ENCODE measurements at places on chromosomes 6 and 20.
A peak's percentile ranks its signal among the peaks of the same experiment; 100 is the strongest.

DNA sequence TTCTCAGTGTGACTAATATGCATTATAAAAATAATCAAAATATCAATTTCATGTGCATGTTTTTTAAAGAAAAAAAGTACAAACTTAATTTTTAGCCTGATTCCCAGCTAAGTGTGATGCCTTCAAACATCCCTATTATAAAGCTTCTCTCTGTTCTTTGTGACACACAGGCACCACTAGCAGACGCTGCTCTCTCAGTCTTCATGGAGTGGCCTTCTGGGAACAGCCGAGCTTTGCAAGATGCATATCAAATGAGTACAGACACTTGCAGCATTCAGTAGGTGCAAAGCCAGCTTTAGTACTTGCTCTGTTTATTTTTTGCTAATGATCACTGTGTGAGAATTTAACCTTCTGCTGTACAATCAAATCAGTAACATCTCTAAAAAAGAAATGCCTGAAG, 340.0 kb downstream of the ADGRB3 start:
- DNase-seq, result no peak

DNA sequence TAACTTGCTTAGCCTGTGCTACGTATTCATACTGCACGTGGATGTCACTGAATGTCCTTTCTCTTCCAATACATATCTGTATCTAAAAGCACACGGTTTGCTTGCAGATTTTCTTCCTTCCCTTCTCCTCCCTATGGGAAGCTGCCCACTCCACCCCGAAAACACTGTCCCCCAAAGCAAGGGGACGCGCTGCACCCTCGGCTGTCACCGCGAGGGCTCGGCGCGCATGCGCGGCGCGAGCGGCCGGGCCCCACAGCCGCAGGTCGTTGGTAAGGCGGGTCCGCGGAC, 659 bp downstream of the TMX4 start:
- peak; percentile 30 for DNase-seq

DNA sequence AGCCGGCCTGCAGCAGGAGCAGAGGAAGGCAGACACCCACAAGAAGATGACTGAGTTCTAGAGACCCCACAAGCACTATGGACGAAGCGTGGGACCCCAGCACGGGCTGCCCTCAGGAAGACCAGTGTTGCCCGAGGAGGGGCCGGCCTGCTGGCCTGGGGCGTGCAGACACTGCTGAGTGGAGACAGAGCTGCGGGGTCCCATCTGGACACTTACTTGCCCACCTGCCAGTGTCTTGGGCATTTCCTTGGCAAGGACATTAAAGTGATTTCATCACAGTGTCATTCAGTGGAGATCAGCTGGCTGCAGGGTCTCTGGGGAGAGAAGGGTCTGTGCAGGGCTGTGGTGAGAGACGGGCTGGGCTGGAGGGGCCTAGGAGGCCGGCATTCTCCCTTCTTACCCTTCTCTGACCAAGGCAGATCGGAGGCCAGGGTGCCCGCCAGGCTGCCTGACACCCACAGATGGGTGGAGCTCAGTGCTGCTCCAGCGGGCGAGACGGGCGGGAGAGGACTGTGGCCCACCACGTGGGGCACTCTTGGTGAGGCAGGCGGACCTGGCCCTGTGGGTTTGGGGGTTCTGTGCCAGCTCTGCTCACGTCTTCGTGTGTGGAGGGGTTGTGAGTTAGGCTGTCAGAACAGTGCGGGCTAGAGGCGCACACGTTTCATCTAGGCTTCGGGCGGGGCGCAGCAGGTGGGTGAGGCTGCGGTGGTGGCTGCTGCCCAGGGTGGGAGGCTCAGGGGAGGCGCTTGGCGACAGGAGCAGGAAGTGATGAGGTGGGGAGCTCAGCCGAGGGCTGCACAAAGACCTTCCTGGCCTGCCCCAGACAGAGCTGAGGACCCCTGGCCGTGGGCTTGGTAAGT, at the start of gene LIME1:
Gene LIME1 (plus strand): TSS at position 806 of the 860 bp plus-strand sequence. CDS start 886 bp downstream, outside the sequence.
- DNase-seq, result no peak

DNA sequence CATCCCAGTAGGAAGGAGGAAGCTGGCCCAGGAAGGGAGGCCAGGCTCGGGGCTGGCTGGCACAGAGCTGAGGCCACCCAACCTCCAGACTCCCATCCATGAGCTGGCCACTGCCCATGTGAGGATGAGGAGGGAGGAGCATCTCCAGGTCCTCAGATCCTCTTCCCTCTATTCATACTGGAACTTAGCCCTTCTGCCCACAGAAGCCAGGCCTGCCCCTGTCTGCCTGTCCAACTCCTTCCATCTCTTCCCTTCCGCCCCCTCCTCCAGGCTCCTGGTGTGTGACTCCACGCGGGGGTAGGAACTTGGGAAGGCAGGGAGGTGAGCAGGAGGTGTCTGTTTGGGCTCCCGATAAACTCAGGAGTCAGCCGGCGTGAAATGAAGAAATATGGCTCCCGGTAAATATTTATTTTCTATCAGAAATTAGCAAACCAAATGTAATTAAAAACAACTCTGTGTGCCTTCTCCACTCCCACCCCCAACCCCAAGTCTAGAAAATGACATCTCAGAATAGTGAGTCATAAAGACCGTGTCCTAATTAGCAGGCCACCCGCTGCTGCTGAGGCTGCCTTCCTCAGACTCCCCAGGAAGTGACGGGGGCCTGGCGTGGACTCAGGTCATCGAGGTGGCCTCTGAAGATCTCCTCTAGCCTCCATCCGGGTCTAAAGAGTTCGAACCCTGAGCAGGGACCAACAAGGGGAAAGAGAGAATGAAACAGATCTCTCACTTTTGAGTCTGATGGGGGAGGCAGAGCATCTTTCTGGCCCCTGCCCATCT, 81.9 kb downstream of the MDGA1 start:
- no peak for DNase-seq

DNA sequence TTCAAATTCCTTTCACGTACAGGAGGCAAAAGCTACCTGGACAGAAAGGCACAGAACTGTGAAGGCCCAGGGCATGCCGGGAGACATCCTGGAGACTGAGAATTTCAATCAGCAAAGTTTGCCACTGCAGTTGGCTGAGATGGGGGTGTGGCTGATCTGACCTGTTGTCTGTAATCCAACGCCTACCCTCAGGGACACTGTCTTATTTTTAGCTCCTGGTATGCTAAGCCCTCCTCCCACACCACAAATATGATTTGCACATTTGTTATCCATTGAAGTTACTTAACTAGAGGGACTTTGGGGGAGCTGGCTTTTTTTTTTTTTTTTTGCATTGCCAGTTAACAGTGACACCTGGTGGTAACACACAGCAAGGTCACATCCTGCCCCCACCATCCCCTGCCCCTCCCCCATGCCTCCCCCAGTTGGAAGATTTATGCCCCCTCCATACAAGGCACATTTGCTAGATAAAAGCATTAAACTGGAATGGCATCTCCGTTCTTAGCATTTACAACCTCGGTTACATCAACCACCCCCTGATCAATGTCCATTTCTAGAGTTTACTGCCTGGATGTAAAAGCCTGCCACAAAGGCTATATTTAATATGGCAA, 40.4 kb downstream of the TTI1 start:
- DNase-seq, result no peak

GRCh38 chr6:96687121-96687520, 124.2 kb downstream of the FHL5 start:
- DNase-seq, result no peak

DNA sequence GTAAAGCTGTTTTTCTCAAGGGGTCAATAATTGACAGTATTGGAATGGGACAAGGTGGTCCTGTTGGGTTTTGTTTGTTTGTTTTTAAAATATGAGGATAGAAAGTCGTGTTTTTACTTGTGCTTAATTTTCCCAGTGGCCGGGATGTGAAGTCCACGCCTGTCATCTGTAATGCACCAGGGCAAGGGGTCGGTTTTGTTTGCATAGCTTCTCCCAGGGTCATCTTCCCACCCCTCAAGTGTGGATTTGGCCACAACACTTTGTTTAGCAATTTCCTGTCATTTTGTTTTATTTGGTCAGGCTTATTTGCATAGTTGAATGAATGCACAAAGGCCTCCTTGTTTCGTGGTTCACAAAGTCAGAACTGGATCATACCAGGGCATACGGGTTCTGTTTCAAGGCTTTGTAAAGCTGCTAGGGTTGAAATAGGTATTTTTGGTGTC, 29.8 kb downstream of the SYNJ2 start:
- DNase-seq, result no peak

- DNase-seq, result no peak
Observed at GRCh38 chr20:60024801-60025200, 66.6 kb downstream of the CDH26 start.

GRCh38 chr6:22069306-22069800, 227.5 kb downstream of the PRL start:
- DNase-seq, result no peak

DNA sequence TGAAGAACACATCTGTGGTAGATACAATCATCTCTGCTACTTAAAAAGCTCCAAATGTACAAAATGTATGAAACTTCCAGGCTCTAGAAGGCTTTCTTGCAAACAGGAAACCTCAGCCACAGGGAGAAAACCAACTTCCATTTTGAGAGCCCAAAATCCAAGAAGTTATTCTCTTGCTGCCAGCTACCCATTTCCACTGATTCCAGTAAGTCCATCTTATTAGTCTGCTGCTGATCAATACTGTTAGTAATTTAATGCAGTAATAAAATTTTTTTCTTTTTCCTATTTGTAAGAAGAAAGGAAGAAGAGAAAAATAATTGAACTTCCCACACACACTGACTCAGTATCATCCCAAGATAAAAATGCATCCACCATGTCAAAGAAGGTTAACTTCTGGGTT, 169.5 kb downstream of the TASP1 start:
- no peak for DNase-seq

GRCh38 chr6:4352731-4353130, 217.4 kb upstream of the ECI2 start:
- no peak for DNase-seq

GRCh38 chr6:115899730-115900282, 160.9 kb downstream of the FRK start:
- DNase-seq, result no peak

DNA sequence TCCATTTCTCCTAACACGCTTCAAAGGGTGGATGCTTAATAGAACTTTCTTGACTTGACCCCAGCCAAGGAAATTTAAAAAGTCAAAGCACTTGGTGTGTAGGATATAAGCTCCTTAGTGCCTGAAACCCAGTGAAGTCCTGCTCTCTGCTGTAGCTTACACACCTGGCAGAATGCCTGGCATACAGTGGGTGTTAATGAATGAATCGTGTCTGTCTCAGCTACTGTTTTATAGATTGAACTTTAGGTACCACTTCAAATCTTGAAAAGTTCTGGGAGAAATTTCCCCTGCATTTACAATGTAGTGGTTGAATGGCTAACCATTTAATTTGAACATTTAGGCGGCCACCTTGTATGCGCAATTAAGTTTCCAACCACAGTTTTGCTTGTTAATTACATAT, 70.5 kb upstream of the ZNF217 start:
- DNase-seq, result no peak

DNA sequence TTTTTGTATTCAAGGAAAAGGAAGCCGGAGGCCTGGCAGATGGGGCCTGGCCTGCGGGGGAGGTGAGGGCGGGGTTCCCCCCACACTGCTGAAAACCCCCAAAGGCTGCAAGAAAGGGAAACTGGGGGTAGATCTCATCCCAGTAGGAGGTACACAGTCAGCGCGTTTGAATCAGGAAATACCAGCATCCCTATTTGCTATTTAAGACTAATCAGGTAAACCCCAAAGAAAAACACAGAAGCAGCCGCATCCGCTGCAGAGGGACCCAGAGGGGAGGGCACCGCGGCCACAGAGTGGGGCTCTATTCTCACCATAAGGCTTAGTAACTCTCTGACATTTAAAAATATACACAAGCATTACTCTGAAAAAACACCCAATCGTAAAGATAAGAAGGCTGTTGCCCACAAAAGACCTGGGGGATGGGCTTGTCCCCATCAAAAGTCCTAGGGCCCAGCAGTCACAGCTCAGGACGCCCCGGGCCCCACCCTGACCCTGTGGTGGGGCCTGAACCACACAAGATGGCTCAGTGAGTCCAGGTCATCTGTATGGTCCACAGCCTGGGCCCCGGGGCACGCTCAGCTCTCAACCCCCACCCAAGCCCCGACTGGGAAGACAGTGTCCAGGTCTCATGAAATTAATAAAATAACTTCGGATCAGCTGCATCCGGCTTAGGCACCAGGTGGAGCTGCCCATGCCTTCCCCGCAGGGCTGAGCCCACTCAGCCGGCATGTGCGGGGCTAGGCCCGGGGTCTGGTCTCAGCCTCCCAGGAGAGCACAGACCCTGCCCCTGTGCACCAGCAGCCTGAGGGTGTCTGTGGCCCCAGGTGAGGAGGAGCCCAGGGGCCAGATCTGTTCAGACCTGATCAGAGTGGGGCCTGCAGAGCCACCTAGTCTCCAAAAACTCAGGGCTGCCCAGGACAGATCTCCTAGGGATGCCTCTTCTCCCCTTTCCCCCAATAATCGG, 31.0 kb downstream of the KCNQ2 start:
- DNase-seq, result no peak

DNA sequence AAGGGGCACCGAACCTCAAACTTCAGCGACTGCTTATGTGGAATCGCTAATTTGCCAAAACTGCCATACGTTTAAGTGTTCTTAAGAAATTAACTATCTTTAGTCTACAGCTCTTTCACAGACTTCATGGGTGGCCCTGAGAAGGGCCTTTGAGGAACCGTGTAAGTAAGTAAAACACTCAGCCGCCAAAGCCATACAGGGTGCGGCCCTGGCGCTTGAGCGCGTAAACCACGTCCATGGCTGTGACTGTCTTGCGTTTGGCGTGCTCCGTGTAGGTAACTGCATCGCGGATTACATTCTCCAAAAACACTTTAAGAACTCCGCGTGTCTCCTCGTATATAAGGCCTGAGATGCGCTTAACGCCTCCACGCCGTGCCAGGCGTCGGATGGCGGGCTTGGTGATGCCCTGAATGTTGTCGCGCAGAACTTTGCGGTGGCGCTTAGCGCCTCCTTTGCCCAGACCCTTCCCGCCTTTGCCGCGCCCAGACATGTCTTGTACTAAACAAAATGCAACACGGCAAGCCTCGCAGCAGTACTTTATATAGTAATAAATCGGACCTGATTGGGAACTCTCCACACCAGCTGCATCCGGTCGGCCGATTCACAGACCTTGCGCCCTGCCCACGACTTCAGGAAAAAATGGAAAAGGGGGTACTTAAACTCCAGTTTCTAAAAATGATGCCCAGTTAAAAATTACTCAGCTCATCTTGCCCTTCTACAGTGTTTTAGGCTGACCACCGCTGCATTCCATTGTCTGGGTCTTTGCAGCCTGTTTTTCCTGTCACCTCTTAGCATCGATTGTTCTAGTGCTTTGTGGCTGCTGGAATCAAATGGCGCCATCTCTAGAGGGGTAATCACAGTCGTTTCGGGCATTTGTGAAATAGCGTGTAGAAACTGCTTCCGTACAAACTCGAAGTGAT, 38.9 kb downstream of the OR2B2 start:
- DNase-seq, result no peak

- DNase-seq, result no peak
Observed at GRCh38 chr20:19003366-19004336, 190.1 kb downstream of the SCP2D1 start.

GRCh38 chr6:7939184-7939863, 28.7 kb upstream of the TXNDC5 start:
- no peak for DNase-seq

- DNase-seq, result no peak
Observed at GRCh38 chr6:21942897-21943296, 349.3 kb downstream of the SOX4 start.

GRCh38 chr6:45438151-45438550, 60.4 kb upstream of the SUPT3H start:
- no peak for DNase-seq

Data from stimulated activated CD4-positive, alpha-beta T cell treated with anti-CD3 and anti-CD28 coated beads, Interleukin-1b, Interleukin-23, amount 100 ng/mL, for 1 hour (primary cell).